ENCODE measurements at places on chromosomes 12 and 14.

GRCh38 chr14:91367173-91368171 is 50.1 kb downstream of the CCDC88C start:
- DNase-seq, result peak; percentile 94

- peak; percentile 69 for DNase-seq
Measured at GRCh38 chr14:99595034-99595433, 9.0 kb downstream of the CCDC85C start.

DNA sequence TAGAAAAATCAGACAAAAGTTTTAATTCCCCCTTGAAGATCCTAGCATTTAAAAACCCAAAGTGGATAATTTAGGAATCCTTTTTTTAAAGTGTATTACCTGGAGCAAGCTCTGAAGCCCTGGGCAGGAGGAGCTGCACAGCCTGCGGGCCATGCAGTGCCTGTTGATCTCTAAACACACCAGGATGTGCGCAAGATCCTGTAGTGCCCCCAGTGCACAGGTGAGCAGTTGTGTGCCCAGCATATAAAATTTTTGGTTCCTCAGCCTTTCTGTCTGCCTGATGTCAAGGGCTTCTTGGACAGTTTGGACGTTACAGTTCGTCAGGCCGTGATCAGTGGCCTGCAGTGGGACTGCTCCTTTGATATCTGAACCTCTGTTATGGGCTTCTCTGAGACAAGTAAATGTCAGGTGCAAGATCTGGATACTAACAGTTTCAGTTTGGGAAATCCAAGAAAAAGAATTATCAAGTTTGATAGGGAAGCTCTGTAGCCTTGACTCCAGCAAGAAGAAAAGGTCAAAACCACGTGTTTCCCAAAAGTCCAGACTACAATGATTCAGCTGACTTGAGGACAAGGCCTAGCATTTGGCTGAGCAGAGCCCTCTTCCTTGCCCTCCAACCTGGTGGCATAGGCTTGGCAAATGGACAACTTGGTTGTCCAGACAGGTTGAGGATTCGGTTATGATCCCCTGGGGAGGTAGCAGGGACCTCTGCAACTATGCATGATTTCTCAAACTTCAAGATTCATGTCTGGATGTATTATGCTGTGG is 1.0 kb downstream of the ATXN7L3B start:
- DNase-seq, result peak; percentile 60

- no peak for DNase-seq
Measured at GRCh38 chr14:93100100-93100499, 15.6 kb downstream of the ITPK1 start.

All from MM.1S (cell line).